ENCODE measurements at places on chromosomes 1 and 21.

DNA sequence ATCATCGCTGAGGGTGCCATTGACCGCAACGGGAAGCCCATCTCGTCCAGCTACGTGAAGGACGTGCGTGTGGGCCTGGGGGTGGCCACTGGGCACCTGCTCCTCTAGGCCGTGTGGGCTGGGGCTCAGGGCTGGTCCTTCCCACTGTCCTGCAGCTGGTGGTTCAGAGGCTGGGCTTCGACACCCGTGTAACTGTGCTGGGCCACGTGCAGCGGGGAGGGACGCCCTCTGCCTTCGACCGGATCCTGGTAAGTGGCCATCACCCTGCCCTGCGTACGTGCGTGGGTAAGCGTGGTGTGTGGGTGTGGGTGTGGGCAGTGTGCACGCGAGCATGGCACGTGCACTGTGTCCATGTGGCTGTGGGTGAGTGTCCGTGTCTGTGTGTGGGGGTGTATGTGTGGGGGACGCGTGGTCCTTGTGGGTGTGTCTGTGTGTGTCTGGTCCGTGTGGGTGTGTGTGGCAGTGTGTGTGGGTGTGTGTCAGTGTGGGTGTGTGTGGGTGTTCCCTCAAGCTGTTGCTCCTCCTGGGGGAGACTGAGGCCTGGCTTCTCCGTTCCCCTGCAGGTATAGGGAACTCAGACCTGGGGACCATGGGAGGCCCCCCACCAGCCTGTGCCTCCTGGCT lies 16.5 kb downstream of the PFKL start:
- DNase-seq: no peak

- DNase-seq: peak; percentile 65
These were observed 5.8 kb downstream of the ID3 start for GRCh38 chr1:23553231-23554126.

DNA sequence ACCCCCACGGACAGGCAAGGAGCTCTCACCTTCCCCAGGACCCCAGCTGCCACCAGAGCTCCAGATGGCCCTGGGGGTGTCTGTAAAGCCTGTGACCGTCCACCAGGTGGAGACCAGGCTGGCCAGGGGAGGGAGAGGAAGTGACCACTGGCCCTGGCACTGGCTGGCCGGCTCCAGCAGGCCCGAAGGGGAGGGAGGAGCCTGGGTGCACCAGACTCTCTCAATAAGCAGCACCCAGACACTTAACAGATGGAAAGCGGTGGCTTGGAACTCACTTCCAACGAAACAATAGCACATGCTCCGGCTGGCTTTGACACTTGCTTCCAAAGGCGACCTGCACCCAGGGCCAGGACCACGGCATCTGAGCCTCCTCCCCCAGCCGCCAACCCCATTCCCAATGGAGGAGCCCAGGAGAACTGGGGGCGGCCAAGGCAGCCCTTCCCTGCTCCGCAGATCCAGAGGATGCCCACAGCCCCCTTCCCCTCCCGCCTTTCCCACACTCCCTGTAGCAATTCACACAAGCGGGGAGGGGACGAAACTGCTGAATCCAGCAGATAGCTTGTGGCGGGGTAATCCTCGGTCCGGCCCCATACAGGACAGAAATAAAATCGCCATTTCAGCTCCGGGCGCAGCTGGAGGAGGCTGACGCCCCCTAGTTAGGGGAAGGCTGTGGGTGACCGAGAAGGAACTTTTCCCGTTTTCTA lies 742 bp upstream of the PDE9A start:
- DNase-seq: peak; percentile 74

DNA sequence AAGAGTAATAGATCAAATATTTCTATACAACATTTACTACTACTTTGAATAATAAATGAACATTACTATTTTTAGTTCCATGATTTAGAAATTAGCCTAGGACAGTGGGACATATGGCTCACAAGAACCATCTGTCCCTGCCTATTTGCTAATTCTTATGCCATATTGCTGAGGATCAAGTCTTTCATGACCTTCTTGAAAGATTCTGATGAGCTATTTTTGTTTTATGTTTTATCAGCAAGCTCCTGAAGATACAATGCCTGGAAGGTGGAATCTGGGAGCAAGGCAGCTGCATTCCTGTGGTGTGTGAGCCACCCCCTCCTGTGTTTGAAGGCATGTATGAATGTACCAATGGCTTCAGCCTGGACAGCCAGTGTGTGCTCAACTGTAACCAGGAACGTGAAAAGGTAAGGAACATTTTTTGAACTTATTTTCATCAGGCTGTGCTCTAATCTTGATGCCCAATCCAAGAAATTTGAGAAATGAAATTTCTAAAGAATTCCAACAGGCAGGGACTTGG lies 326.7 kb downstream of the PAPPA2 start:
- no peak for DNase-seq

- DNase-seq: no peak
These were observed 22.3 kb upstream of the CASQ2 start for GRCh38 chr1:115790846-115791245.

DNA sequence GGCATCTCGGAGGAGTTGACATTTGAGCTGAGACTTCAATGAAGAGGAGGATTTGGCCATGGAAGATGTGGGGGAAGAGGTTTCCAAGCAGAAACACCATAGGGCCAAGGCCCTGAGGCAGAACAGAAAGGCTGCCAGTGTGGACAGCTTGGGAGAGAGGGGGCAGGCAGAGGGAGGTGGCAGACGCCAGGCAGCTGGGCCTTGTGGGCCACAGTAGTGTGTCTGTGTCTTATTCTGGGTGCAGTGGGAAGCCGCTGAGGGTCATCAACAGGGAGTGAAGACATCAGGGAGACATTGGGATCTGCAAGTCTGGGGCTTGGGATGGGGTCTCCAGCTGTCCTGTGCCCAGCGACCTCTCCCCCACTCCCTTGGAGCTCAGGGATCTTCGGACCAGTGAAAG lies 96.8 kb downstream of the LACTBL1 start:
- no peak for DNase-seq

DNA sequence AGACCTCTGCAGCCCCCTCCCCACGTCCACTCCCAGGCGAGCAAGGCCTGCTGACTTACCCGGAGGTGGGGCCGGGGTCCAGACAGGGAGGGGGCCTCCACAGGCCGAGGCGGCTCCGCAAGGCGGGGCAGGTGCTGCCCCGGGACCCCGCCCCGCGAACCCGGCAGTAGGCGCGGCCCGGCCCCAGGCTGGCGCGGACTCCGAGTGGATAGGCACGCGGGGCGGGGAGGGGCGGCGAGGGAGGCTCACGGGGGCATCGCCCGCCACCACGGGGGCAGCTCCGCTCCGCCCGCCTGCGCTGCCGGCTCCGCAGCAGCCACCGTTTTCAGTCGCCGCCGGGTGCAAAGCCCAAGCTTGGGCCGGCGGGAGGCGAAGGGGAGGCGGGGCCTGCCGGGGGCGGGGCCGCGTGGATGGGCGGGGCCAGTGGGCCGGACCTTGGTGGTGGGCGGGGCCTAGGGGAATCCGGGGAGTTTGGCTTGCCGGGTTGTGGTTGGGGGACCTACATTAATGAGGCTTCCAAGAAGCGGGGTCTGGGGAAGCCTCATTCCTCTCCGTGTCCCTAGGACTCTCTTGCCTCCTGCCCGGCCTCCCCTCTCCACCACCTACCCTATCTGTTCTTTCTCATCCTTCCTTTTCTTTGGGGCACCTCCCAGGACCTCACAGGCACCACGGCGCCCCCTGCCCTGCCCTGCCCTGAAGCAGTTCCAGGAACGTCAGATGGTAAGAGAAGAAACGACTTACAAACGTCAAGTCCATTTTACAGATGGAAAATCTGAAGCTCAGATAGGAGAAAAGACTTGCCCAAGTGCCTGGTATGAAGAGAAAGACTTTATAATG lies at the start of gene RIMS3:
TSS of gene RIMS3 (minus strand) at position 348 of the 837 bp plus-strand sequence. CDS start 23,757 bp downstream, outside the sequence.
- peak; percentile 66 for DNase-seq

DNA sequence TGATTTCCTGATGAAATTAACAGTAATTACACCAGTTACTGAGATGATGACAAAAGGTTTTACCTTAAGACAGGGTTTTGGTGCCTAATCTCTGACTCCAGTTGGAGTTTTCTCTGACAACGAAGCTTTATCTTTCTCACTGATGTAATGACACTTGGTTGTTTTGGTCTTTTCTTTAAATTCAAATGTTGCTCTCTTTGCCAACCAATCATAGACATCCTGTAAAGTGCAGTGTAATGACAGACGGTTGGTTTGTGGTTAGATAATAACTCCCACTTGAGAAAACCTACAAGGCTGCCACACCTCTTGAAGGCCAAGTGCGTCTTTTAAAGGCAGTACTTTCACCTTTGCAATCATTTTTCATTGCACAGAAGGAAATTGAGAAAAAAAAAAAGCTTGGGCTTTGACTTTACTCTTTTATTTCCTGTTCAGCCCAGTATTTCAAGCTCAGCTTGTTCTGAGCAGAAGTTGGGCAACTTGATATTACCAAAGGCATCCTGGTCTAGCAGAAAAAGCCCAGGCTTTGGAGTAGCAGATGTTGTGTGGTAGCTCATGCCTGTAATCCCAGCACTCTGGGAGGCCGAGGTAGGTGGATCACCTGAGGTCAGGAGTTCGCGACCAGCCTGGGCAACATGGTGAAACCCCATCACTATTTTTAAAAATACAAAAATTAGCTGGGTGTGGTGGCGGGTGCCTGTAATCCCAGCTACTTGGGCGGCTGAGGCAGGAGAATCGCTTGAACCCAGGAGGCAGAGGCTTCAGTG lies 14.9 kb downstream of the PDIK1L start:
- no peak for DNase-seq

DNA sequence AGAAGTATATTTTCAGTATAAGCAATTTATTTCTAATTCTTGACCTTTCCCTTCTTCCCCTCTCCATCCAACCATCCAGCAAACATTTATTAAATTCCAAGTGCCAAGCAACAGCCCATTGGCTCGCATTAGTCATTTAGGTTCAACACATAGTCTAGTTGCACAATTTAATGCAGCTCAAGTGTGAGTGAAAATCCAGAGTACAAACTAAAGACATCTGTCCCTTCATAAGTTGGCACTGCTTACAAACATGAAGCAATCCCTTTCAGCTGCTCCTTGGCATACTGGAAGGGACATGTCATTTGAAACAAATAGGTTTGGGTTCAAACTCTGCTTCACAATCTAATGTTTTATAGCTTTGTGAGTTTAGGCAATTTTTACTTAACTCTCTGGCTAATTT lies 10.7 kb downstream of the CASQ2 start:
- no peak for DNase-seq

- no peak for DNase-seq
These were observed 120.4 kb upstream of the PTGFR start for GRCh38 chr1:78370356-78370755.

- peak; percentile 34 for DNase-seq
These were observed 23.1 kb downstream of the RHBDL2 start for GRCh38 chr1:38918568-38918967.

GRCh38 chr21:46096596-46097335 lies 1.1 kb upstream of the COL6A2 start:
- DNase-seq: peak; percentile 32

GRCh38 chr1:169312084-169312954 lies 55.3 kb downstream of the NME7 start:
- no peak for DNase-seq

GRCh38 chr1:42930178-42931107 lies 28.2 kb downstream of the SLC2A1 start:
- DNase-seq: peak; percentile 25

GRCh38 chr1:7007902-7008301 lies 222.6 kb downstream of the CAMTA1 start:
- no peak for DNase-seq

DNA sequence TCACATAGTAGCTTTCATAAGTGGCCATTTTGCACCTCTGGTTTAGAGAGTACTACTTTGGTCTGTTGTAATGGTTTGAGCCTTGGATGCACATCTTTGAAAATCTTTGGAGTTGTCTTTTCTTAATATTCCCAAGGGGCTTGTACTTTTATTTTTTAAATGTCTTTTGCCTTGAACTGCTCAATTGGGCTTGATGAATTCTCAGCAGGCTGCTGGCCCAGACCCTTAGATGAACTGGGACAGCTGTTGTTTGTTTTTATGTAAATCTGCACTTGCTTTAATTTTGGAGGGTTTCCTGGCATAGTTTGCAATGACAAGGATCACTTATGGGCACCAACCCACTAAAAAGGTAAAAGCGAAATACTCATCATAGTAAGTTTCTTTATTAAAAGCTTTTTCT lies 24.9 kb downstream of the NGF start:
- no peak for DNase-seq

DNA sequence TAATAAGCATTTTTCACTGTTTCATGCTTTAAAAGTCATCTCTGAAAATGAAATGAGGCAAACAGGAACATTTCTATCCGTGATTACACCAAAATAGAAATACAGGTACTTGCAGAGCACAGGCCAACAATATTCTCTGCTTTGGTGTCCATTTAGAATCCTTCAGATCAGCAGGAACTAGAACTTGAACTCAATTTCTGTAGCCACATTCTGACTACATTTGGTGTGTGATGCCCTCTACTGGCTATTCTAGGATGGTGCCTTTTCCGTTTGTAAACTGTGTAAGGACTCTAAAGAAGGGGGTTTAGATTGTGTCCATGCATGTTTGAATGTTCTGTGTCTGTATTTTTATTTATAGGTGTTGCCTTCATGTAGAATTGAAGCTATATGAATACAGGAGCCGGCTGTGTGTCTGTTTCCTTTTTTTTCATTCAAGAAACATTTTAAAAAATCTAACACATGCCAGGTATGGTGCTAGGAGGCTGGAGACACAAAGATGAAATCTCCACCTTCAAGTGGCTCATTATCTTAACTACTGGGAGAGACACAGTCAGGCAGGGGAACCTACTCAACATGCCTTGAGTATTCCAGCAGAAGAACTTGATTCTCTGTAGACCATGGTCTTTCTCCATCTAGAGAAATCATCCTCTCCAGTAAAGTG lies 7.6 kb upstream of the ZNF326 start:
- DNase-seq: peak; percentile 51

- no peak for DNase-seq
These were observed 76.6 kb downstream of the DMRTB1 start for GRCh38 chr1:53535846-53536245.

GRCh38 chr1:27724961-27725373 lies 794 bp upstream of the FAM76A start:
- peak; percentile 75 for DNase-seq

GRCh38 chr1:36534711-36535412 lies 52.1 kb upstream of the CSF3R start:
- DNase-seq: no peak

DNA sequence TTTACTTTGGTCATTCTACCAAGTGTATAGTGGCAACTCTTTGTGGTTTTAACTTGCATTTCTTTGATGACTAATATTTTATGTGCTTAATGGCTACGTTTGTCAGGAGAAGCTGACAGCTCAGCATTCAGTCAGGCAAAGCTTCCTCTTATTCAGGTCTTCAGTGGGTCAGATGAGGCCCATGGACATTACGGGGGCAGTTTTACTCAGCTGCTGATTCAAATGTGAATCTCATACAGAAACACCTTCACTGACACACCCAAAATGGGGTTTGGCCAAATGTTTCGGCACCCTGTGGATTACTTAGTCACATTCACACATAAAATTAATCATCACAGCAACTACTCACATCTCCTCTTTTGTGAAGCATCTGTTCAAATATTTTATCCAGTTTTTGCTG lies 104.9 kb upstream of the PLD5 start:
- no peak for DNase-seq
